Tibial artery (tissue), 4 donors: ENCODE measurements at places on chromosomes 11 and 22.
A peak's percentile ranks its signal among the peaks of the same experiment; 100 is the strongest.

GRCh38 chr11:76578654-76579055, 91.9 kb downstream of the LRRC32 start:
- peak overlapping the region; percentile 29 for H3K4me3 ChIP-seq
- no peaks in the 10 kb centered on the region for H3K36me3 ChIP-seq
- H3K27me3 ChIP-seq = no peaks in the 10 kb centered on the region
- peaks cover 44% of the 10 kb centered on the region for H3K4me1 ChIP-seq
- peak; percentile 85 for DNase-seq

GRCh38 chr11:47950396-47950795, 30.0 kb upstream of the PTPRJ start:
- DNase-seq = no peak
- H3K27me3 ChIP-seq = no peaks in the 10 kb centered on the region
- no peak overlapping the region for H3K27ac ChIP-seq
- H3K4me1 ChIP-seq = peaks cover 8% of the 10 kb centered on the region

DNA sequence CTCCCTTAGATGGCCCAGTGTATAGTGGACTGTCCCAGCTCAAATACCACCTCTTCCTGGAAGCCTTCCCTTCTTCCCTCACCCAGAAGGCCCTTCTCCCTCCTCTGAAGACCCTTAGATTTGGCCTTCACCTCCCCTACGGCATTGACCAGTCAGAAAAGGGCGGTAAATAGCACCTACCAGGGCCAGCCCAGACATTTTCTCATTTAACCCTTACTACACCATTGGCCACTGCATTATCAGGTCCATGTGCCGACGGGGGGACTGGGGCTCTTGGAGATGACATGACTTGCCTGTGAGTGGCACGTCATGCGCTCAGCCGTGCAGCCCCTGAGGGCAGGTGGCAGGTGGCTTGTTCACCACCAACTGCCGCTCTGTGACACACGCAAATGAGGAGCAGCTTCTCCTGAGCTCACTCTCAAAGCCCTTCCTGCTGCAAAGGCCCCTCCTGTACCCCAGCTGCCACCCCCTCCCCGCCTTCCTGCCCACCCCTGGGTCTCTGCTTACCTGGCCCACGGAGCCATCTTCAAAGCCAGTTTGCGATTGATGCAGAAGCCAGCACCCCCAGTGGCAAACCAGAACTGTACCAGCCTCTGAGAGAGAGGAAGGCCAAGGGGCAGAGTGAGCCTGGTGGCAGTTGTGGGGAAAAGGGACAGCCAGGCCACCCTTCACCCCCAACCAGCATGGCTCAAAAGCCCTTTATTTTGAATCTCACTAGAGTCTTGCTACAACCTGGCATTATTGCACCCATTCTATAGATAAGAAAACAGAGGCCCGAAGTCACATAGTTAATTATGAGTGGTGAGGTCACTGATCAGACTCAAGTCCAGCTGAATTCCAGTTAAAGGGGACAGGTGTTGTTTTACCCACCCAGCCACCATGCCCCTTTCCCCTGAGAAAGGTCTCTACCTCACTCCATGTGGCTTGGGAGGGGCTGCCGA, 9.5 kb downstream of the MFNG start:
- no peaks in the 10 kb centered on the region for H3K27me3 ChIP-seq
- H3K4me3 ChIP-seq = no peak overlapping the region
- DNase-seq = no peak
- no peaks in the 10 kb centered on the region for H3K4me1 ChIP-seq
- no peak overlapping the region for H3K27ac ChIP-seq

GRCh38 chr11:125935618-125936199, 10.1 kb upstream of the VSIG10L2 start:
- H3K27ac ChIP-seq = no peak overlapping the region
- H3K36me3 ChIP-seq = no peaks in the 10 kb centered on the region
- H3K4me1 ChIP-seq = no peaks in the 10 kb centered on the region
- H3K4me3 ChIP-seq = no peak overlapping the region
- no peaks in the 10 kb centered on the region for H3K27me3 ChIP-seq

DNA sequence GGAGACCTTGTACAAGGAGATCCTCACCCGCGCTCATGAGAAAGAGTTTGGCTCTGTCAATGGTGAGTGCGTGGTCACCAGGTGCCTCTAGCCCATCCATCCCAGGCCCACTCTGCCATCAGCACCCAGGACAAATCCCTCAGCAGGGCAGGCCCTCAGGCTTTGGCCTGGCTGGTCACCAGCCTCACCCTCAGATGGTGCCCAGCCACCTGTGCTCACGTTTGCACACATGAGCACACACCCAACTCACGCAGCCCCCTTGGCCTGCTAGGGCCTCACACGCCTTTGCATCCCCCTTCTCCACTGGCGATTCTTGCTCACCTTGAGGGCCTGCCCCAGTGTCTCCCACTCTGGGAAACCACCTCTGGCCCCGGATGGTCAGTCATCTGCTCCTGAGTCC, 4.1 kb upstream of the RAB1B start:
- H3K27ac ChIP-seq = no peak overlapping the region
- no peak for DNase-seq

DNA sequence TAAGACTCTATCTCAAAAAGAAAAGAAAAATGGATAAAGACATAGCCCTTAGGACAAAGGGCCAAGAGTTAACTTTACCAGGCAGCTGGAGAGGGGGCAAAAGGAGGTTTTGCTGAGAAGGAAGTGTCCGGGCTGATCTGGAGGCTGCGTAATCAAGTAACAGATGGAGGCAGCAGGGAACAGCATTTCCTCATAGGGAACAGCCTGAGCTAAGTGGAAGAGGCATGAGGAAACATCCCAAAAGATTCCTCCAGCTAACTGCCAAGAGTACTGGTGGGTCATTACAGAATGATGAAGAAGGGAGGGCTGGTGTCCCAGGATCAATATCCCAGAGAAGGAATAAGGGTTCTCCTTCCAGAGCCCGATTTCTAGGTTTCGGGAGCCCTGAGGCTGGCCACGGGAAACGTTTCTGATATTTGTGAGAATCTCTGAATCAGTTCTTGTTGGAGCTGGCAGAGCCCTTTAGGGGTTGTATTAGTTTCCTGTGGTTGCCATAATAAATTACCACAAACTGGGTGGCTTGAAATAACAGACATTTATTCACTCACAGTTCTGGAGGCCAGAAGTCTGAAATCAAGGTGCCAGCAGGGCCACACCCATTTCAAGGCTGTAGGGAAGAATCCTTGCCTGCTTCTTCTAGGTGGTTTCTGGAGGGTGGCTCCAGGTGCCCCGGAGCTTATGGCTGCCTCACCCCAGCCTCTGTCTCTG, 21.2 kb downstream of the LIF start:
- H3K4me3 ChIP-seq = no peak overlapping the region
- no peaks in the 10 kb centered on the region for H3K4me1 ChIP-seq
- H3K27me3 ChIP-seq = peaks cover 17% of the 10 kb centered on the region

- peaks cover 7% of the 10 kb centered on the region for H3K36me3 ChIP-seq
- DNase-seq = peak; percentile 3
- H3K27me3 ChIP-seq = no peaks in the 10 kb centered on the region
Observed at GRCh38 chr22:36755316-36755715, 20.6 kb downstream of the IFT27 start.

DNA sequence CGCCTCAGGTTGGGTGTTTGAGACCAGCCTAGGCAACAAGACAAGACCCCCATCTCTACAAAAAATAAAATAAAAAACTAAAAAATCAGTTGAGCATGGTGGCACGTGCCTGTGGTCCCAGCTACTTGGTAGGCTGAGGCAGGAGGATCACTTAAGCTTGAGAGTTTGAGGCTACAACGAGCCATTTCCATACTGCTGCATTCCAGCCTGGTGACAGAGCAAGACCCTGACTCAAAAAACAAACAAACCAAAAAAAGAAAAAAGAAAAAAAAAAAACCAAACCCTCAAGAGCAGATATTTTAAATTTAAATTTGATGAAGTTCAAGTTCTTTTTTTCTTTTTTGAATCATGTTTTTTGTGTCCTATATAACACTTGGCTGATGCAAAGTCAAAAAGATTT, 7.2 kb upstream of the CCDC83 start:
- no peaks in the 10 kb centered on the region for H3K4me1 ChIP-seq
- H3K4me3 ChIP-seq = no peak overlapping the region
- no peak for DNase-seq
- H3K27ac ChIP-seq = no peak overlapping the region
- no peaks in the 10 kb centered on the region for H3K36me3 ChIP-seq

DNA sequence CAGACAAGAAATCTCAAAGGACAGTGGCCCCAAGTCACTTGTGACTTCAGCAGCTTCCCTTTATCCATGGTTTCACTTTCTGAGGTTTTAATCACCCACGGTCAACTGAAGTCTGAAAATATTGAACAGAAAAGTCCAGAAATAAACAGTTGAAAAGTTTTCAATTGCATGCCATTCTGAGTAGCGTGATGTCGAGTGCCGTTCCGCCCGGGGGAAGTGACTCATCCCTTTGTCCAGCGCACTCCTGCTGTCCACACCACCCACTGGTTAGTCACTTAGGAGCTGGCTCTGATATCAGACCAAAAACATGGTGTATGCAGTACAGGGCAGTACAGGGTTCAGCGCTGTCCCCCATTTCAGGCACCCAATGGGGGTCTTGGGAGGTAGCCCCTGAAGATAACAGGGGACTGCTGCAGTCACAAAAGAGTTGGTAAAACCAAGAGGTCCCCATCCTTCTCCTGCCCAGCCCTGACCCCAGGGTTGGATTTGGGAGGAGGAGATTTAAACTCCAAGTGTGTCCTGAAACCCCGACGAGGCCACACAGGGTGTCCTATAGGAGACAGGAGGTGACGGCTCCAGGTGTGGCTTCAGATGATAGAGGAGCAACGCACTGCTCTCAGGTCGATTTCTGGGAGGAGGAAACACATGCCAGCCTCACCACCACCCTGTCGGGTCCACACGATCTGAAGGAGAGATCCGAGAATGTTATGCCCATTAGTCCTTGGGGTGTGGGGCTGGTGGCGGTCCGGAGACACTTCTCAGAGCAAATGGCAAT, 390.1 kb downstream of the CTTN start:
- H3K4me1 ChIP-seq = no peaks in the 10 kb centered on the region
- H3K27ac ChIP-seq = no peak overlapping the region
- H3K36me3 ChIP-seq = no peaks in the 10 kb centered on the region
- peaks cover 12% of the 10 kb centered on the region for H3K27me3 ChIP-seq
- DNase-seq = no peak

DNA sequence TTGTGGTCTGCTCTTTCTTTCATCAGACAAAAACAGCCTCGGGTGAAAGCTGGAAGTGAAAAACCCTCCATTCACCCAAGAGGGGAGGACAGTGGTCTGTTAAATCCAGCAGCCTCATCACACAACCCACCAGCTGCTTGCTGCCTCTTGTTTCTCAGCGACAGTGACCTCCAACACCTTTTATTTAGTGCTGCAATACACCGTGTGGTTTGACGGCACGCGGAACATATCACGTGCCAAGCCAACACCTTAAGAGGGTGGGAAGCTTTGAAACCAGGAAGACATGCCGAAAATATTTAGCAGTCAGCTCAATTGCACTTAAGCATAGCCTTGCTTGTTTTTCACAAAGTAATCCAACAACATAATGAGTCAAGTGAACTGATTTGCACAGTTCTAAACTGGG, 39.8 kb upstream of the POGLUT3 start:
- no peaks in the 10 kb centered on the region for H3K4me1 ChIP-seq
- no peaks in the 10 kb centered on the region for H3K27me3 ChIP-seq
- H3K4me3 ChIP-seq = no peak overlapping the region

DNA sequence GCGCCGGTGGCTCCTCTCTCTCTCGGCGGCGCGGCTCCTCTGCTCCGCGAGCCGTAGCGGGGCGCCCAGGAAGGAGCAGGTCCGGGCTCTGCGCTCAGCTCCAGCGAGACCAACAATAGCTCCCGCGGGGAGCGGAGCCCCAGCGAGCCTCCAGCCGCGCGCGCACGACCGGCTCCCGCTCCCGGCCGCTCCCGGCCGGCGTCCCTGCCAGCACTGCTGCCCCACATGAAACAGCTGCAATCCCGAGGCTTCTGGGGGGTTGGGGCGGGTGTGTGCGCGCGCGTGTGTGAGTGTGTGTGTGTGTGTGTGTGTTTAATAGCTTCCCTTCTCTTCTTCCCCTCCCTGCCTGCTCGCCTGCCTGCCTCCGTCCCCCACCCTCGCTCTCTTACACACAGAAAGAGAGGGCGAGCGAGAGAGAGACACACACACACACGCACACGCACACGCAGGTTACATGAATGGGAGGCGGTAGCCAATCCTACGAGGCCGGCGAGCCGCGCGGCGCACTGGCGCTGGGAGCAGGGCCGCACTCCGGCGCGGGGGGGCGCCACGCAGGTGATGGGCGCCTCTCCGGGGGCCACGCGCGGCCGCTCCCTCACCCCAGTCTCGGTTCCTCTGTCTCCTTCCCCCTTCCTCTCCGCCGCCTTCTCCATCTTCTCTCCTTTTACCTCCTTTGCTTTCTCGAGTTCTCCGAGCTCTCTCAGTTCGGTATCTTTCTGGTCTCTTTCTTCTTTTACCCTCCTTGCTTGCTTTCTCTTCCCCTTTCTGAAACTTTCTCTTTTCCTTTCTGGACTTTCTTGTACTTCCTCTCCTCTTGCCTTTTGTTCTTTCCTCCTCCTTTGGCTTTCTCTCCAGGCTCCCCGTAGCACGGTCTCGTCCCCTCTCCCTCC, at the start of gene TENM4:
TSS of gene TENM4 (minus strand) at position 460 of the 890 bp plus-strand sequence. CDS start 371,086 bp downstream, outside the sequence.
- peak within 1 kb of the TSS; percentile 71 for H3K4me3 ChIP-seq
- H3K4me1 ChIP-seq = no peaks in the 10 kb centered on the region
- H3K27ac ChIP-seq = peak within 1 kb of the TSS; percentile 84
- no peaks in the 10 kb centered on the region for H3K36me3 ChIP-seq

DNA sequence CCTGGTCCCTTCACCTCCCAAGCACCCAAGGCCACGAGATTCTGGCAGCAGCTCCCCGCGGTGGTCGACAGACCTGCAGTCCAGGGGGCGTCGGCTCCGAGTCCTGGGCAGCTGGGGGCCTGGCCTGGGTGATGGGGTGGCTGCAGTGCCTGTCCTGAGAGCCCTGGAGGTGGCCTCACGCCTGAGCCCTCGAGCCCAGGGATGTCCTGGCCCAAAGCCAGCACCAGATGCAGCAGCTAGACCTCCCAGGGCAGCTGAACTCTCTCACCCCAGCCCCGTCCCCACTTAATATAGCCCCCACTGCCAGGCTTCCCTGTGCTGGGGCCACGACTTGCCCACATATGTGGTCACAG, 6.6 kb downstream of the LMNTD2 start:
- no peak overlapping the region for H3K4me3 ChIP-seq
- H3K36me3 ChIP-seq = no peaks in the 10 kb centered on the region

GRCh38 chr11:14676068-14676467, 32.5 kb downstream of the PDE3B start:
- no peak for DNase-seq
- no peak overlapping the region for H3K4me3 ChIP-seq
- H3K27ac ChIP-seq = no peak overlapping the region
- no peaks in the 10 kb centered on the region for H3K4me1 ChIP-seq
- H3K36me3 ChIP-seq = no peaks in the 10 kb centered on the region
- no peaks in the 10 kb centered on the region for H3K27me3 ChIP-seq

GRCh38 chr11:100991541-100991940, 138.1 kb downstream of the PGR start:
- H3K4me3 ChIP-seq = no peak overlapping the region
- no peaks in the 10 kb centered on the region for H3K36me3 ChIP-seq
- no peaks in the 10 kb centered on the region for H3K27me3 ChIP-seq
- no peak overlapping the region for H3K27ac ChIP-seq

DNA sequence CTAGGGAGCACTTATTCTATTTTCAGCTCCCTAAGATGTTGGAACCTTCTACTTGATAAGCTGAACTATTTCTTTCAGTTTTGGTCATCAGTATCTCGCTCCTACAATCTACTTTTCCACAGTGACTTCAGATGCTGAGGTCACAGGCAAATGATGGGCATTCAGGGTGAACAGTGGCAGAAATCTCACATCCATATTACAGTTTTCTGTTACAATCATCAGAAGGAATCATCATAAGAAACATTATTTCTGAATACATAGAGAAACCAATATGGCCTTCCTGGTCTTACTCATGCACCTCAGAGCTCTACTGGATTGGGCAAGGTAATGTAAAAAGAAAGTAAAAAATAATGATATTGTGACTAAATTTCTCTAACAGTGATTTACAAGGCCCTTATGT, 39.4 kb upstream of the DDI1 start:
- H3K4me3 ChIP-seq = no peak overlapping the region
- H3K27me3 ChIP-seq = no peaks in the 10 kb centered on the region
- H3K4me1 ChIP-seq = no peaks in the 10 kb centered on the region
- no peak overlapping the region for H3K27ac ChIP-seq
- DNase-seq = no peak
